ENCODE measurements at places on chromosomes 4 and X.

DNA sequence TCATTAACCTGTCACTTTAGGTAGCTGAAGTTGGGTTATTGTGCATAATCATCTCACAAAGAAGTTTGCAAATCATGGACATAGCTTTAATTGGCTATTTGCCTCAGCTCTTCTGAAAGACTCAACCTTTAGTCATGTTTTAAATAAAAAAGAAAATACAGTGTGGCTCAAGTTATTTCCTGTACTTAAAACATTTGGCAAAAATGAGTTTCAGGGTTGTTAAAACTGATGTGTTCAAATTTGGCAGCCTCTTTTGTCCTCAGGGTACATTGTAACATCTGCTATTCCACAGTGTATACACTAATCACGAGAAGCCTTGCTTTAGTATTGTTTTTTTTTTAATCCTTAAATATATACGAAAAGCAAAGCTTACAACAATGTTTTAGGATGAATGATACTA is 31.5 kb upstream of the HPGD start:
- DNase-seq, result no peak

- DNase-seq, result peak; percentile 21
These were observed 10.6 kb upstream of the ELF4 start for GRCh38 chrX:130120746-130121504.

DNA sequence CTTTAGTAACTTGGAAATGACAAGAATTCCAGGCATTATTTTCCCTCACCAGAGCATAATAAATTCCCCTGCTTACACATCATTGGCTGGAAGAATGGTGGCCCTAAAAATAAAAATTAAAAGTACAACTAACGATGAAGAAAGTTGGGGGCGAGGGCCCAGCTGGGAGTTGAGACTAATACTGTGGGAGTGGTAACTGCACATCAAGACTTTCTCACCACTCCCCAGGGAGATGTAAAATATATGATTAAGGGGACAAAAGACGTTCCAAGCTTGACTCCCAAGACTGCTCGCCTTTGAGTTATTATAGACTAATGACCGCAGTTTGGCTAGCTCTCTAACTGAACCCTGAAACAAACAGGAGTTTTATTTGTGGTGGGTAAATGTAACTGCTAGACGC is 30.0 kb downstream of the SMIM31 start:
- no peak for DNase-seq

GRCh38 chr4:67765401-67765800 is 11.2 kb upstream of the GNRHR start:
- no peak for DNase-seq

GRCh38 chr4:144868309-144868708 is 222.4 kb downstream of the HHIP start:
- no peak for DNase-seq

DNA sequence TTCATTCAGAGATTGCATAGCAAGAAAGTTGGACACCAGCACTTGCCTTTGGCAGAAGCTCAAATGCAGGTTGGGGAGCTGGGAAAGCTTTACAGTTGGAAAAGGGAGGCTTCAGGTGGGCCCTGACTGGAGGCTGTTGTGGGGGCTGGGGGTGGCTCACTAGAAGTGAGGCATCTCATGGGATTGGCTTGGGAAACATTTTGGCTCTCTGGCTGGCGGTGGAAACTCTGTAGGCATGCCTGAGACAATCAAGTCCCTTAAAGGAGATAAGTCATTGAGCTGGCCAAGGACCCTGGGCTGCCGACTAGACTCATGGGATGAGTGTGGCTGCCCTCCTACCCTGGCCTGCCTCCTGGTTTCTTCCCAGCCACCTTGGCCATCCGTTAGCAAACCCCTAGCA is 31.4 kb upstream of the STS start:
- no peak for DNase-seq

- no peak for DNase-seq
These were observed 81.4 kb upstream of the ACSL1 start for GRCh38 chr4:184907216-184907615.

- DNase-seq, result no peak
These were observed 15.2 kb downstream of the RGS12 start for GRCh38 chr4:3307891-3308575.

DNA sequence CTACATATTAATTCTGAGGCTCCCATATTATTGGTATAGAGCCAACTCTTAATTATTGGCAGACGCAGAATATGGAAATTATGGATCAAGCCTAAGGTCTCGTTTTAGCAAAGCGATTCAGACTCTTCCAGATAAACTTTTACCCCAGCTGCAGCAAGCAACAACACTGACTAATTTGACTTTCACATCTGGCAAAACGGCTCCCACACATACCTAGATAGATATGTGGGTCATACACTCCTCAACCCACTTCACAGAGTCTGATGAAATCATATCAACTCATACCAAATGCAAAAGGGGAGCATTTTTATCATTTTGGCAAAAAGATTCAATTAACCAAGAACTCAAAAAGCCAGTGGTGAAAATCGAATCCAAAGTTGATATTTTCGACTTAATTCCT is 36.3 kb upstream of the KDR start:
- DNase-seq, result no peak

GRCh38 chrX:15522464-15522863 is 21.9 kb downstream of the BMX start:
- no peak for DNase-seq

- no peak for DNase-seq
These were observed 7.5 kb upstream of the RUFY3 start for GRCh38 chr4:70714079-70714887.

DNA sequence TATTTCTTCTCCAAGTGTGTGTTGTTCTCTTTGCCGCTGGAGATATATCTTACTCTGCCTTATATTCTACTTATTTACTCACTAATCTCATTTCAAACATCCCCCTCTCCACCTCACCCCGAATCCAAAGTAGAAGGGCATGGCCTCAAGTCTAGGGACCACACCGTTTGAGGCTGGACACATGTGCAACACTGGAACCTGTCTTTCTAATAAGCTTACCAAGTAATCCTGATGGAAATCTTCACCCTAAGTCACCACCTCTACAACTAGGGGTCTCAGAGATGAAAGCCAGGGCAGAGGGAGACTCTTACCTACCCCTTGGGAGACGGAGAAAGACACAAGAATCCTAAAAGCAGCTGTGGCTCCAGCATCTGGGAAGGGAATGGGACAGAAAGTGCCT is 6.0 kb downstream of the PROM1 start:
- no peak for DNase-seq

DNA sequence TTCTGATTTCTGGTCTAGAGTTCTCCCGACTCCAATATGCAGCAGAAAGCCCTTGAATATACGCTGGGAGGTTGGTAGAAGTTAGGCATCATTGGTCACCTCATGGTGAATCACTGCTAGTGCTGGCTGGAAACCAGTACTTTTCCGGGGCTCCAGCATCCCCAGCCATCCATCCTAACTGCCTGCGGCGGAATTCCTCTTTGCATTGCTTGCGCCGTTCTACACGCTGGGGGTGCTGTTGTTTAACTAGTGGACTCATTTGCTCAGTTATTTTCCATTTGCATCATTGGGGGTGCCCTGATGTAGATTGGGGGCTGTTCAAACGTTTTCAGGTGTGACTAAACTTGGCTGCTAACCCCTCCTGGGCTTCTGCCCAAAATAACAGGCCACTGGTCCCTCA is 23.3 kb upstream of the GPR50 start:
- DNase-seq, result no peak

DNA sequence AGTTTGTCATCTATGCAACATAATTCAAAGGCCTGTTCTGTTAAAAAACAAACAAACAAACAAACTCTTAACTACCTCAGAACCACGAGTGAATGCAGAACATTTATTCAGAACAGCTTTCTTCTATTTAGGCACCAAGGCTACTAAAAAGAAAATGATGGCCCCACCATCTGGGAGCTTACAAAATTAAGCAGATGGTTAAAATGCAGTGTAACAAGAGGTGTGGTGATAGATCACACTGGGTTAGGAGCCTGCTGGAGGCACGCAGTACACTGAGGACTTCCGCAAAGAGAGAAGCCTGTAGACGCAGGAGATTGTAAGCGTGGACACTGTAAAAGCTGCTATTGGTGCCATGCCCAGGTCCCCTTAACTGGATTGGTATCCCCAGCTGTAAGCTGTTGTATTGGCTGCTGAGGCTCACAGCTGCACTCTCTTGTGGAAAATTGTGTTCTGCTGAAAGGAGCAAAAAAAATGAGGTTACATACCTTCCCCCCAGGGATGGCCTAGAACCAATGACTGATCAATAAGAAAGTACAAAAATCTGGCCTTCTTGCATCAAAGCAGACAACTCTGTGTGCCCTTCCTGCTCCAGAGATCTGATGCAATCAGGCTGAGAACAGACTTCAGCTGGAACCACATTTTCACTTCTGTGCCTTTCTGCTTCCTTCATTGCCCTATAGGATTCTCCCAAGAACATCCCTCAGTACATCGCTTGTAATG is 60.0 kb downstream of the SHROOM3 start:
- no peak for DNase-seq

GRCh38 chrX:105876658-105877057 is 54.3 kb downstream of the NRK start:
- DNase-seq, result no peak

- DNase-seq, result no peak
These were observed 39.9 kb upstream of the MAP3K15 start for GRCh38 chrX:19555236-19555635.

- DNase-seq, result no peak
These were observed 4.2 kb upstream of the RGS12 start for GRCh38 chr4:3288571-3289094.

DNA sequence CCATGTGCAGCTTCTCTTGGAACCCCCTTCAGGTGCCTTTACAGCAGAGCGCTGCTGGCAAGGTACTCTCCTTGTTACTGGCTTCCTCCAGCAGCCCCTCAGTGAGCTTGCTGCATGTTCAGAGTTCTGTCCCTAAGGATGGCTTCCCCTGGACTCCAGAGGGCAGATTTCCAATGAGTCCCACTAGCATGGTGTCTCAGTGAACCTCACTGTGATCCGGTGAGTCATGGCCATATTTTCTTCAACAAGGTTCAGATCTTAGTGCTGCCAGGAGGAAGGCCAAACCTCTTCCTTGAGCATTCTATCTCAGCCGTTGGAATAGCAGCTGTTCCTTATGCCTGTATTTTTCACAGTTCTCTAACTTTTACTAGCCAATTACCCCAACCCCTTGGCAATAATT is 98.8 kb downstream of the CASK start:
- DNase-seq, result no peak

DNA sequence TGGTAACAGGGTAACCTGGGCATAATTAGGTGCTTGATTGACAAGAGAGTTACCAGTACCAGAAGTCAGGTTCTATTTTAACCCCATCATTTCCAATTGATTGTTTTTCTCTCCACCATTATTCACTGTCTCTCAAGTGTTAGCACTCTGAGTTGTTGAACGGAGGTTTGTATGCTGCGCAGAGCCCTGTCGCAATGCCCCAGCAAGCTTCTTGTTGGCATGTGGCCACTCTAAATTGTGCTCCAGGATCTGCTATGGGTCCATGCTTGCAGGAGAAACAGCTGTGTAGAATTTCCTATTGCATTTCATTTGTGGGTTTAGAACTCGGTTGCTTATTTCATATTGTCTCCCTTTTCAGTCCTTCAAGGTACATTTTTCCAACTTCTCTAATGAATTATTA is 98.2 kb downstream of the KLHL8 start:
- DNase-seq, result peak; percentile 32

DNA sequence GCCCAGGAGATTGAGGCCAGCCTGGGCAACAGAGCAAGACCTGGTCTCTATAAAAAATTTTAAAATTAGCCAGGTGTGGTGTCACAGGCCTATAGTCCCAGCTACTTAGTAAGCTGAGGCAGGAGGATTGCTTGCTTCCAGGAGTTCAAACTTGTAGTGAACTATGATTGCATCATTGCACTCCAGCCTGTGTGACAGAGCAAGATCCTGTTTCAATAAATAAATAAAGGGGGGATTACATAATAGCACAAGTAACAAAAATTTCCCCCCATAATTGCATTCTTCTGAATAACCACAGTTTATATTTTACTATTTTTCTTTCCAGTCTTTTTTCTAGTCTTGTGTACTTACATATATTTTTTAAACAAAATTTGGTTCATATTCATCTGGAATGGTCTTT is 135.6 kb downstream of the CHIC2 start:
- DNase-seq, result no peak

- no peak for DNase-seq
These were observed 13.8 kb downstream of the PGRMC1 start for GRCh38 chrX:119249891-119250290.

- DNase-seq, result peak; percentile 4
These were observed 132.1 kb downstream of the SNCA start for GRCh38 chr4:89704651-89705395.

GRCh38 chr4:39233783-39234182 is 51.5 kb downstream of the WDR19 start:
- DNase-seq, result no peak

Data from DMS 273 treated with DMSO at 0.1 percent for 48 hours (cell line).